ENCODE measurements at places on chromosomes 16 and 17.

- DNase-seq: no peak
These were observed 5.3 kb downstream of the RPUSD1 start for GRCh38 chr16:782766-783403.

GRCh38 chr17:77358801-77359200, 218.0 kb downstream of the SEC14L1 start:
- no peak for DNase-seq

DNA sequence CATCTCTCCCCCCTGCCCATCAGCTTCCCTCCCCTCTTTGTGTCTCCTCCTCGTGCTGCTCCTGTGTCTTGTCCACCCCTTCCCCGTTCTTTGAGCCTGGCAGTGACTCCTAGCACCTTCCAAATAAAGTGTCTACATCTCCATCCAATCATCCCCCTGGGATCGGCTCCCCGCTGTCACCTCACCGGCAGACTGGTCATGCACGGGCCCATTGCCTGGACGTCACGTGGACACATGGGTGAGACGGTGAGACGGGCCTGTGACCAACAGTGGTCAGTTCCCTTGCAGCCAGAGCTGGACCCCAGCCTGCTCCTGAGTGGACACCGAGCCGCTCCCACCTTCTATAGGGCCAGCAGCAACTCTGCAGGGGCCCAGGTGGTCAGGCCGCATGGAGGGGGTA, 46.4 kb downstream of the COTL1 start:
- DNase-seq: no peak

- no peak for DNase-seq
These were observed 1.7 kb upstream of the SGCA start for GRCh38 chr17:50163843-50164696.

DNA sequence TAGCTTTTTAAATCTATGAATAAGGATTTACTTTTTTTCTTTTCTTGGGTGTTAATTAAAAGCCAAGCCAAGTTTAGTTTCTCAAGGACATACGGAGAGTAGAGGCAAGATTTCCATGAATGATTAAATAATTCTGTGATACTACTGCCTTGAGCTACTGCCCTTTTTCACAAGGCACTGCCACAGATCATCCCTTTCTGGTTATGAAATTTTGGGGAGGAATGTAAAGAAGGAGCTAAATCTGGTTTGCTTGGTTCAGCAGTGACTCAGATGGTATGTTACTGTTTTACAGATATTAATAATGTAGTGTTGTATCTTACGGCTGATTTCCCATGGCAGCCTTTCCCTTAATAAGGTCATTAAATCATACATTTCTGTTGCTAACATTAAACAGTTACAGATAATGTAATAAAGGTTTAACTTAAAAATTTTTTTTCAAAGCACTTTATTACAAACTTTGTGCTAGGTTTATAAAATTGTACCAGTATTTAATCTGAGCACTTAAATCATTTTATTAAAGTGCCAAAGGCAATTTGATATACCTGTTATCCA, 2.6 kb downstream of the WSB1 start:
- no peak for DNase-seq

GRCh38 chr17:17693253-17694168, 12.3 kb downstream of the RAI1 start:
- DNase-seq: peak; percentile 46

- no peak for DNase-seq
These were observed 239.8 kb downstream of the KATNIP start for GRCh38 chr16:27789595-27790241.

- no peak for DNase-seq
These were observed 185.9 kb downstream of the KCNJ2 start for GRCh38 chr17:70355185-70355584.

DNA sequence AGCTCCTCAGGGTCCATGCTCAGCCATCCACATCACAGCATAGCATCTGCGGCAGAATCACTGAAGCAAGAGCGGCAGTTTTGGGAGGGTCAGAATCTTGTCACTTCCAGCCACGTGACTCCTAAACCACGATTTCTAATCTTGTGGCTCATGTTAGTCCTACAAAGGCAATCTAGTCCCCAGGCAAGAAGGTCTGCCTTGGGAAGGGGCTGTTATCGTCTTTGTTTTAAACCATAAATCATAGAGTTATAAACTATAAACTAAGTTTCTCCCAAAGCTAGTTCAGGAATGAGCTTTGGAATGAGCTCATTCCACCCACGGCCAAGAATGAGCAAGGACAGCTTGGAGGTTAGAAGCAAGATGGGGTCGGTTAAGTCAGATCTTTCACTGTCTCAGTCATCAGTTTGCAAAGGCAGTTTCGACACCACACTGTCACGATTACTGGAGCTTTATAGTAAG, 20.8 kb upstream of the DNAH17 start:
- DNase-seq: no peak

DNA sequence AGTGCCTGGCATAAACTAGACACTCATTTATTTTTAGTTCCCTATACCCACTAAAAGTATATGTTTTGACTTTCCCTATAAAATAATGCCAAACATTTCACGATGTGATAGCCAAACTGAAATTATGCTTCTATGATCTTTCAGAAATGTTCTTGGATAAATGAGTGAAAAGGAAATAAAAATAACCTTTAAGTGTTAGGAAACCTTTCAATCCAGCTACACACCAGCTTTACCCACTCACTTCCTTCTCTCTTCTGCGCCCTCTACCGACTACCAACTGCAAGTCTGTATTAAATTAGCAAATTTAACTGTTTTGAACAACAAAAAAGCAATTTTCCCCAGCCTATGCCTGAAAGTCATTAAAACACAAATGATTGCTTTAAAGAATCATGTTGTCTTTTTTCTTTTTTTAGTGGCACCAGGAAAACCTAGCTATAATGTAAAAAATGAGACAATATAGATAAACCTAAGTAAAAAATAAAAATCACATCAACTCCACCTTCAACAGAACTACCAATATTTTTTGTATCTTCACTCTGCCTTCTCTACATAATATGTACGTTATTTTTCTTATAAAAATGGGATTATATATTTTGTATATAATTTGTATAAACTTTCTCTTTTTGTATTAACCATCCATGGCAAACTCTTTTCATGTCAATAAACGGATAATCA, 13.2 kb upstream of the TMEM100 start:
- no peak for DNase-seq

GRCh38 chr16:31201582-31202413, 762 bp downstream of the PYCARD start:
- DNase-seq: no peak

GRCh38 chr16:68265078-68265920, 973 bp downstream of the SLC7A6 start:
- DNase-seq: no peak

Data from NCI-H1930 (cell line).